ENCODE measurements at places on chromosomes 16 and 17.

DNA sequence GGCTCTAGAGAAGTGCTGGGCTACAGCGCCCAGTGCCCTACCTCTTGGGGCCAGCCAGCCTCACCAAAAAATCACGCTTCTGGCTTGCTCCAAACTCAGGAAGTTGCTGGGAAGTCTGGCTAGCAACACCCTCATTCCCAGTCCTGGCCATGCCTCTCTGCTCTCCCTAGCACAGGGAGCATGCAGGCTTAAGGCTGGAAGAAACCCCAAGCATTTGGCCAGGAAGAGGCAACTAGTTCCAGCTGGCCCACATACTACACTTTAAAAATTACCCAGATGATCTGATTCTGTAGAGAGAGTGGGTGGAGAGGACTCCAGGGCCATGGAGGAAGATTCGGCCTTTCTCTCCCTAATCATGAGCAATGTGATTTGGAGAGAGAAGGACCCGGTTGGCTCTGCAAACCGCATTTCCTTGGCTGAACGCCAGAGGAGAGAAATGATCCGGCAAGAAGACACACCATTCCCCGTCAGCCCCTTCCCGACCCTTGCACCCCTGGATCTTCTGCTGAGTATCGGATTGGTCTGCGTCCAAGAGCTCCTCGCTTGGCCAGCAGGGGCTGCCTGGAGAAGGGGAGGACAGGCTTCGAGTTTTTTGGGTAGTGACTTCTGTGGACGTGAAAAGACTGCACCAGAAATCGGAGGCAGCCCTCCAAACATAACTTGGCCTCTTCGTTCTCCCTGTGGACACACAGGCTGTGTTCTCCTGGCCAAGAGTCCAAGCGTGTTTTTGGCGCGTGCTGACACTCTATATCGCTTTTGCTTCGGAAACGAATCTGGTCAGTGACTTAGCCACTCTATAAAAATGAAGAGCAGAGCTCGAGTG, 406.3 kb downstream of the WWOX start:
- no peak for DNase-seq

GRCh38 chr17:74359916-74360315, 1.8 kb downstream of the BTBD17 start:
- no peak for DNase-seq

GRCh38 chr17:75011401-75012095, 922 bp upstream of the MRPL58 start:
- no peak for DNase-seq

GRCh38 chr17:16286009-16286946, 67.0 kb downstream of the CENPV start:
- peak; percentile 39 for DNase-seq

DNA sequence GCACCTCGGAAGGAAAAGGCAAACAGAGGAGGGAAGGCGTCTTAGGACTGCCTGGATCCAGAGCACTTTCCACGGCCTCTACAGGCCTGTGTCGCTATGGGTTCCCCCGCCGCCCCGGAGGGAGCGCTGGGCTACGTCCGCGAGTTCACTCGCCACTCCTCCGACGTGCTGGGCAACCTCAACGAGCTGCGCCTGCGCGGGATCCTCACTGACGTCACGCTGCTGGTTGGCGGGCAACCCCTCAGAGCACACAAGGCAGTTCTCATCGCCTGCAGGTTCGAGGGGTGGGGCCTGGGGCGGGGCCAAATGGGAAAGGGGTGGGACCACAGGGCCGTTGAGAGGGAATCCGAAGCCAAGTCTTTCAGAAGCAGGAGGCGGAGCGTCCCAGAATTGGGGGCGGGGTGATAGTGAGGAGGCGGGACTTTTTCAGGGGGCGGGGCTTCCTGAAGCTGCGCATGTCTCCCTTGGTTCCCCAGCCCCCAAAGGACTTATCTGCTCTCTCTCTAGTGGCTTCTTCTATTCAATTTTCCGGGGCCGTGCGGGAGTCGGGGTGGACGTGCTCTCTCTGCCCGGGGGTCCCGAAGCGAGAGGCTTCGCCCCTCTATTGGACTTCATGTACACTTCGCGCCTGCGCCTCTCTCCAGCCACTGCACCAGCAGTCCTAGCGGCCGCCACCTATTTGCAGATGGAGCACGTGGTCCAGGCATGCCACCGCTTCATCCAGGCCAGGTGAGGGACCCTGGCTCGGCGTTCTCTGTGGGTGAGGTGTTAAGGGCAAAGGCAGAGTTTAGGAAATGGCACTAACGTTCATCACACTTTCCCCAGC, 939 bp downstream of the BCL6B start:
- DNase-seq = peak; percentile 92

DNA sequence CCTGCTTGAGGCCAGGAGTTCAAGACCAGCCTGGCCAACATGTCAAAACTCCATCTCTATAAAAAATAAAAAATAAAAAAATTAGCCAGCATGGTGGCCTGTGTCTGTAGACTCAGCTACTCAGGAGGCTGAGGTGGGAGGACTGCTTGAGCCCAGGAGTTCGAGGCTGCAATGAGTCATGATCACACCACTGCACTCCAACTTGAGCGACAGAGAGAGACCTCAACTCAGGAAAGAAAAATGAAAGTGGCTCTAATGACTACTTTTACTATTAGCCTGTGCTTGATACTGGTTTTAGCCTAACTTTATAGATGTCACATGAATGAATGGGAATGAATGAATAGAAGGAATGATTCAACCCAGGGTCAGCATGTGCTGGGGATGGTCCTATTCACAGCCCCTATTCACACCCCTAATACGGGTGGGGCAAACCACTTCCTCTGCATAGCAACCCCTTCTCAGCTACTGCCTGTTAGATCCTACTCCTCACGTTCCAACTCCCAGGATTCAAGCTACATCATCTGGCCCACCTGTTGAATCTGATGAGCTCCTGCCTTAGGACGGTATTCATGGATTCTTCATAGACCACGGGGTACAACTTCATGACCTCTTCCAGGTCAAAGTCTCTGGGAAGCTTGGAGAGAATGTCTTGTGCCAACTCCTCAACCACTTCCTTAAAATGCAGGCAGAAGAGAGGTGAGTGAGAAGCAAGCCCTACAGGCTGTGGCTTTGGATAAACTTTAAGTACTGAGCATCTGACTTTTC, 40.5 kb downstream of the LYRM1 start:
- no peak for DNase-seq

DNA sequence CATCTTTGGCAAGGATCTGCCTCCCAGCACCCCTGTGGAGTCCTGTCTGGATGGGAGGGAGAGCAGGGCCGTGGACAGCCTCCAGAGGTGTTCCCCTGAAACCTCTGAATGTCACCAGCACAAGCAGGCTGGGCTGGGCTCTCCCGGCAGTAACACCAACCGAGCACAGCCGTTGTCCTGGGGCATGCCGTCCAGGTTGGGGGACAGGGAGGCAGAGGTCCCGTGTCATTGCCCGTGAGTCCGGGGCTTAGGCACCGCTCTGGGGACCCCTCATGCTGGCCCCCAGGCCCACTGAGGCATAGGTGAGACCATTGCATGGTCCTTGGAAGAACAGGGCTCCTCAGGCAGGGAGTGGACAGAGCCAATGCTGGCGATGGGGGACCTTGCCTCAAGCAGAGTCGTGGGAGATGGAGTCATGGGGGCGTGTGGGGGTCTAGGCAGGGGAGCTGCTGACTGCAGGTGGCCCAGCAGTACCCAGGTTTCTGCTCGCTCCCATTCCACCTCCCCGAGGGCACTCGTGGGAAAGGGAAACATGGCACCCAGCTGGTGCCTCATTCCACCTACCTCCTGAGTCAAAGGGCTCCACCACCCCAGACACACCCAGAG, 17.5 kb downstream of the ENDOV start:
- no peak for DNase-seq

GRCh38 chr17:74598346-74599022, 6.4 kb upstream of the CD300LD start:
- no peak for DNase-seq

DNA sequence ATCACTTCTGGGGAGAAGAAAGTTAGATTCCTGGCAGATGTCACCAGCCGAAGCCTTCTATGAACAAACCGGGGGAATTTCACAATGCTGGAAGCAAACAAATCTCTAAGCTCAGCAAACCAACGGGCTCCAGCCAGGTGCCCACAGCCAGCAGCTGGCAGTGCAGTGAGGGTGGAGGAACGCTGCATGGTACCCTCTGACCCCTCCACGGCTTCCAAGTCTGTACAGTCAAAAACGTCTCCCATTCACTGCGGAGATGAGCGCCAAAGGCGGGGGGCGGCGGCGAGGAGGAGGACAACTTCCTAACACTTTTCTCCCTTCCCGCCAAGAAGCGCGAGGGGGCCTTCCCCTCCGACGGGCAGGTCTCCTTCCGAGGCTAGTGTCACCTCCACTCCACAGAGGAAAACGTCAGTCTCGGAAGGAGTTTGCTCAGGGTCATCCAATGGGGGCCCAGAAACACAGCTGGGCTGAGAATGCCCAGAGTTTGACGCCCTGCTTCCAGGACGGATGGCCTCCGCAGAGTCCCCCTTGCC, 924 bp downstream of the ZNF598 start:
- DNase-seq = no peak

DNA sequence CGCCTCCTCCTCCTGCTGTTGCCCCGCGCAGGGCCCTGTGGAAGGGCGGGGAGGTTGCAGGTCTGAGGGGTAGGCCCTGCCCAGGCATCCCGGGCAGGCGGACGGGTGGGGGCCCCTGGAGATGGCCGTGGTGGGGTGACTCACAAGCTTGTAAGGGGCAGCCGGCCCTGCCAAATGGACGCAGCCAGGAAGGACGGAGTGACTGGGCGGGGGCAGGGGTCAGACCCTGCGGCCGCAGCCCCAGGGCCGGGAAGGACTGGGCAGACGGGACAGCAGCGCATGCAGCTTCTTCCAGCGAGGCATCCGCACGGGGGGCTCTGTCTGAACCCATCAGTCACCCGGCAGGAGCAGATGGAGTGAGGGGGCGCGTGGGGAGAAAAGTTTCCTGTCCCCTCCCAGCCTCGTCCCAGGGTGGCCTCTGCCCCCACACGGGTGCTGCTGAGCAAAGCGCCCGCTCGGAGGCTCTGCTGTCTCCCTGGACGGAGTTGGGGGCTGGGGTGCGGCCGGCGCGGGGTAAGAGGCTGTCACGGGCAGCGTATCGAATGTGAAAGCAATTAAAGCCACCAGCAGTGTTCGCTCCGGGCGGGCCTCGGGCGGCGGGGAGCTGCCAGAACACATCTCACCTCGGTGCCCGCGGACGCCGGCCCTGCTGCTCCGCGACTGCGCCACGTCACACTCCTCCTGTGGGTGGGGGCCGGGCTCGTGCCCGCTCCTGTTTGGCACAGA, 5.4 kb upstream of the PRR35 start:
- no peak for DNase-seq

DNA sequence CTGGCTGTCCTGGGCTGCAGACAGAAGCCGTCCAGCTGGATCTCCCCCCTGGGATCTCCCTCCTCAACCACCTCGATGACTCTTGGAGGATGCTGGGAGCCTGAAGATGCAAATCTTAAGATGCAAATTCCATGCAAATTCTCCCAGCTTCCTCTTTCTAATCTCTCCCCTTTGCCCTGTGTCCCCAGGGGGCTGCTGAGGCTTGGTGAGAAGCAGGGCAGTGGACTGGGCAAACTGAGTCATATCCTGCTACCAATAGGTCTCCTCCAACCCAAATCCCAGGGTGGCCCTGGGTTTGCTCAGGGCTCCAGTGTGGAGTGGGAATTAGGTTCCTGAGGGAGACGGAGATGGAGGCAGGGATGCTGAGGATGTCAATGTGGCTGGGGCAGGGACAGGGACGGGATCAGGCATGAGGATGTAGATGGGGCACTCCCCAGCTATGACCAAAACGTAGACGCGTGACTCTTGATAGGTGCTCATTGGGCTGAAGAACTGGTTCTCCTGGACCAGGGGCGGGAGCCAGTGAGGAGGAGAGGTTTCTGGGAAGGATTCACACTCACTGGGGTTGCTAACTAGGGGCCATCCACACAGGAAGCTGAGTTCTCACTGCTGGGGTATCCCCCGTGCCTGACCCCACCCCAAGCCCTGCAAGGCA, 3.6 kb upstream of the ALOX12B start:
- DNase-seq = no peak

DNA sequence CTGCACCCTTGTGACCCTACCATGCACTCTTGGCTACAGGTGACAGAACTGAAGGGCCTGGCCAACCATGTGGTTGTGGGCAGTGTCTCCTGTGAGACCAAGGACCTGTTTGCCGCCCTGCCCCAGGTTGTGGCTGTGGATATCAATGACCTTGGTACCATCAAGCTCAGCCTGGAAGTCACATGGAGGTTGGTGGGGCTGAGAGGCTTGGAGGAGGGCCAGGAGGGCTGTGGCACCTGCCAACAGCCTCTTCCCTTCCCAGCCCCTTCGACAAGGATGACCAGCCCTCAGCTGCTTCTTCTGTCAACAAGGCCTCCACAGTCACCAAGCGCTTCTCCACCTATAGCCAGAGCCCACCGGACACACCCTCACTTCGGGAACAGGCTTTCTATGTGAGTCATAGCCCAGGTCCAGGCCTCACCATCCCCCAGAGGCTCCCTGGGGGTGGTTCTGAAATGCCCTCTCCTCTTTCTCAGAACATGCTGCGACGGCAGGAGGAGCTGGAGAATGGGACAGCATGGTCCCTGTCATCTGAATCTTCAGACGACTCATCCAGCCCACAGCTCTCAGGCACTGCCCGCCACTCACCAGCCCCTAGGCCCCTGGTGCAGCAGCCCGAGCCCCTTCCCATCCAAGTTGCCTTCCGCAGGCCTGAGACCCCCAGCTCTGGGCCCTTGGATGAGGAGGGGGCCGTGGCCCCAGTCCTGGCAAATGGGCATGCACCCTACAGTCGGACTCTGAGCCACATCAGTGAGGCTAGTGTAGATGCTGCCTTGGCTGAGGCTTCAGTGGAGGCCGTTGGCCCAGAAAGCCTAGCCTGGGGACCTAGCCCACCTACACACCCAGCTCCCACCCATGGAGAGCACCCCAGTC, 13.0 kb downstream of the RIPOR1 start:
- no peak for DNase-seq

- no peak for DNase-seq
These were observed 69.0 kb upstream of the NLK start for GRCh38 chr17:27973258-27974044.

- no peak for DNase-seq
These were observed 18.5 kb downstream of the SBK1 start for GRCh38 chr16:28310796-28311195.

GRCh38 chr16:64996641-64997040, 125.2 kb downstream of the CDH11 start:
- DNase-seq = no peak

DNA sequence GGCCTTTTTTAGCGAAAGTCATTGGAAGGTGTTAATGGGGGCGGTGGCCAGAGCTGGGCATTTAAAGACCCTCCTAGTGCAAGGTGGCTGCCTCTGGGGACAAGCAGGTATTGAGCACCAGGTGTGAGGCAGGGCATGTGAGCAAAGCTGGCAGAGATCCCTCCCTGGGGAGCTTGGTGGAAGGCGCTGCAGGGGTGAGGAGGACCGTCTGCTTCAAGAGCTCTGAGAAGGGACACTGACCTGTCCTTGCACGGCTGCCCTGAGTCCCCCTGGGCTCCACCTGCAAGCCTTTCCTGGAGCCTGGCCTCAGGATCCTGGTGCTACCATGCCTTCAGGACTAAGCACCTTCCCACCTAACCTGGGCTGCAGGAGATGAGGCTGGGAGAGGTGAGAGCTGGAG, 127.0 kb upstream of the CIBAR2 start:
- DNase-seq = no peak

GRCh38 chr16:1150511-1150982, 2.4 kb upstream of the CACNA1H start:
- DNase-seq = no peak
